ENCODE measurements at places on chromosomes 11 and 22.

GRCh38 chr11:103773059-103773458 lies 263.4 kb upstream of the DDI1 start:
- DNase-seq, result no peak

DNA sequence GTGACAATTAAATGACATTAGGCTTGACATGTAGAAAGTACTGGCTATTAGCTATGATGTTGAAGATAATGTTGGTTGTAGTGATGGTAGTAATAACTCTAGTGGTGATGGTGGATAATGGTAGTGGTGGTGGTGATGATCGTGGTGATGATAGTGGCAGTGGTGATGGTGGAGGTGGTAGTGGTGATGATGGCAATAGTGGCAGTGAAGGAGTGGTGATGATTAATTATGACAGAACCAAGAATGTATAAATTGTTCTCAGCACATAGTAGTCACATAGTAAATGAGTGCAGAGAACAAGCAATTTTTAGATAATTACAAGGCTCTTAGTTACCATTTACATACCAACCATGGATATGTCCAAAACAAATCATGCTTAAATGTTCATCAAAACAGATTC lies 5.3 kb upstream of the CD44 start:
- DNase-seq, result peak; percentile 25

DNA sequence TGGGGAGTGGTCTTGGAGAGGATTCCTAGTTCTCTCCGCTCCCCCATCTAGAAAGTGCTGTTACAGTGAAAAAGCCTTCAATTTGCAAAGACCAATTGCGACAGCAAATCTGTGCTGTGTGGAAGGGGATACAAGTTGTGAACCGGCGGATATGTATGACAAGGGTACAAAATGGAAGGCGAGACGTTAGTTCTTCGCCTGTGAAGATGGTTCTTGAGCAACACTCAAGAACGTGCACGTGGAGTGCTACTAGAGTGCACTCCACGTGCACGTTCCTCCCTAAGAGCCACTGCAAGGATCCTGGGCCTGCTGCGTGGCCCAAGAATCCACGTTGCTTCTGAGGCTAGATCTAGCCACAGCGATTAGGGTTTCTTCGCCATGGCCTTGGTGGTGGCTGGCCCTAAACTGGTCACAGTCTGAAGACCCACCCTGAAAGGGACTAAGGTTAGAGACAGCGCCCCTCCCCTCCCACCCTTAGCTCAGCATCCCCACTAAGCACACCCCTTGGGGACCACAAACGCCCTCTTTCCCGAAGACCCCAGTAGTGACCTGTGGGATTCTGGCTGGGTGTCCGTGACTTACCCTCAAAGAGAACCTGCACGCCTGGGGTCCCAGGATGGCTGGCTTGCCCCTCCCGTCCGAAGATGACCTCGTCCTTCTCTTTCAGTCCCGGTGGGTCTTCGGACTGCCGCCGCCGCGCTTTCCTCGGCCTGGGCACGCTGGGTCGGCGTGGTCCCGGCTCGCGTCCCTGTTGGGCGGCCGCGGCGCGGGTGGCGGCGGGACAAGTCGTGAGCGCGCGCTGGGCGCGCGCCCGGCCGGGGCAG lies 519 bp upstream of the PDE3B start:
- peak; percentile 23 for DNase-seq

DNA sequence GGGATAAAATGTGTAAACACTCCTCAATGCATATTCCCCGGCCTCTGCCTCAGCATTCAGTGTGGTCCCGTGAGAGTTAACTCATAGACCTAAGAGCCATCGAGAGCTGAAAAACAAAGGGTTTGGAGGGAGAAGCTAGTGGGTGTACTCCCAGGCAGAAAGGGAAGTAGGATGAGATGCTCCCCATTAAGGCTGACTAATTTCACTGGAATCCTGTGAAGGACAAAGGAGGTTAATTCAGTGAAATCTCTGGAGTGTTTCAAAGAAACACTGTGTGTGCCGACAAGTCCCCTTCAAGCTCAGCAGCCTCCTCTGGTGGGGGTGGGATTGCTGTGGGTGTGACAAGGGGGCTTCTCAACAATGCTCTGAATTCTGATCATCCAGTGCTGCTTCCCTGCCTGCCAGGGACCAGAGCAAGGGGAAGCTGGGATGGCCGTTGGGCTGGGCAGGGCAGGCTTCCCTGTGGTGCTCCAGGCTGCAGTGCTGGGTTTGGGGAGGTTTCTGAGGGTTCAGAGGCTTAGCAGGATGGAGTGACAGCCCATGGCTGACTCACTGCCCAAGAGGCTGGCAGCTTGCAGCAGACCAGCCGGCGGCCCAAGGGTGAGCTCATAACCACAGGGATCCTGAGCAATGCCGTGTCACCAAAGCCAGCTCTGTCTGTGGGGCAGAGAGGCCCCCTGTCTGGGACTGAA lies 61.4 kb upstream of the BMAL1 start:
- no peak for DNase-seq

DNA sequence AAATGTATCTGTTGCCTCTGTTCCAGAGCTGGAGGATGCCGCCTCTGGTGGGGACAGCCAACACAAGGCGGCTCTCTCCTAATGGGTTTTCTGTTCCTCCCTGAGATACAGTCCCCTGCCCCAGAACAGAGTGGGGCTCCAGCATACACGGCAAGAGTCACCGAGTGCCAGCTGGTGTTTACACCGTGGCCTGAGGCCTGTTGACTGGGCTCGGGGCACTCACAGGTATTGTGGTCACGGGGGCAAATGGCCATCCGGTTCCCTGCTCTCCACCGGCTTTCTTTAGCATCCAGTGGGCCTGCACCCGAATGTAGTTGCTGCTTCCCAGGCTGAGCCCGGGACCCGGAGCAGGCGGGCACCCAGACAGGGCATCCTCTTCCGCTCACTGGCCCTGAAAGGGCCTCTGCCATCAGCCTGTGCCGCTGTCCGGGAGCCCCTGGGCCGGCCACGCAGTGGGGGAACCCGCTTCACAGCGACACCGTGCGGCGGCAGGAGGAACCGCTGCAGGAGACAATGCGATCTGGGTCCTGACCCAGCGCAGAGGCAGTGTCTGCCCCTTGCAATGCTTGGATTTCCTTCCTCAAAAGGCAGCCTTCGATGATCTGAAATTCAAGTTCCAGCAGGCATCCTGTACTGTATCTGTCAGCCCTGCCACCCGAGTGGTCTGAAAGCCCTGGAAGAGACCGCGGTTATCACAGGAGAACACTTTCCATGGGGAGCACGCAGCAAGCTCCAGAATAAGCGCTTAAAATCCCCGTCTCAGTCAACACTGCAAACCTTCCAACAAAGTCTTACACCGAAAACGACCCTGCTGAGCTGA lies 859 bp upstream of the KRTAP5-5 start:
- DNase-seq, result peak; percentile 65

DNA sequence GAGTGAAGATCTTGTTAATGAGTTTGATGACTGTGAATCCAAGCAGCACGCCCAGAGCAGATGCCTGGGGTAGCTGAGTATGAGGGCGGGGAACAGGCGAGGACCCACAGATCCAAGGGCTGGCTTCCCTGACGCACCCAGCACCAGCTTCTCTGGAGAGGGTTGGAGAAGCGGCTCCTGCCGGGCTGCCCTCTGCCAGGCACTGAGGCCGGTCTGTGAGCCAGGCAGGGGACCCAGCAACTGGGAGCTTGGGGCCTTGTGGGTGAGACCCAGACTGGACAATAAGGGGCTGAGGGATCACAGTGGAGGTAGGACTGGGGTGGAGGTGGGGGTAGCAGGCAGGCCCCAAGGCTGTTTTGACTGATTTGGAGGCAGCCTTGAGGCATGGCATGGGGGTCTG lies 8.6 kb upstream of the SYT12 start:
- no peak for DNase-seq

GRCh38 chr22:24595228-24595627 lies 2.4 kb upstream of the LRRC75B start:
- DNase-seq, result no peak

All from activated naive CD4-positive, alpha-beta T cell treated with anti-CD3 and anti-CD28 coated beads for 36 hours (primary cell).